ENCODE measurements at places on chromosomes 12 and 14.
A peak's percentile ranks its signal among the peaks of the same experiment; 100 is the strongest.

DNA sequence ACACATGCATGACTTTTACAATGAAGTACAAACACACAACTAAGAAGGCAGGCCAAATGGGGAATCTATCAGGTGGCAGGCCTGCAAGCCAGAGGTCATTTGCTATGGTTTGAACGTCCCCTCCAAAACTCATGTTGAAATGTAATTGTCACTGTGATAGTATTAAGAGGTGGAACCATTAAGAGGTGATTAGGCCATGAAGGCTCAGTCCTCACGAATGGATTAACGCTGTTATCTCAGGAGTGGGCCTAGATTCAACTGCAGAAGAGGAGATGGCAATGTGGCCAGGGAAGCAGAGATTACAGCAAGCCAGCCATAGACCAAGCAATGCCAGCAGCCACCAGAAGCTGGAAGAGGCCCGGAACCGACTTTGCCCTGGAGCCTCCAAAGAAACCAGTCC is 13.5 kb upstream of the ACTR6 start:
- no peak for DNase-seq

DNA sequence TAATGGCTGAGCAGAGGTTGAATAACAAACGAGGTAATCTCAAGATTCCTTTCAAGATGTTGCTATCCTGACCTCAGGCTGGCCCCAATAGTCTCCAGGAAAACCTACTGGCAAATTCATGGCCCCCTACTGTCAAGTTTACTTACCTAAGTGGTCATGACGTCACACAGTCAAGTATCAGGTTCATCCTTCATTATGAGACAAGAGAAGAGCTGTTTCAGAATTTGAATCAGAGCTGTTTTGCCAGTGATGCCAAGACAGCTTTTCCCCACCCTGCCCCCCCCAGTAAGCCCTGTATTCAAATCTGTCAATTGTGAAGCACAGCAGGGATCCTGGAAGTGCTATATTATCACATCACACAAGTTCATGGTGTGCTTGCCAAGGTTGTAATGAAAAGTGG is 509.6 kb downstream of the NOVA1 start:
- no peak for DNase-seq

- DNase-seq = no peak
These were observed 15.6 kb downstream of the FAM186A start for GRCh38 chr12:50380761-50381325.

DNA sequence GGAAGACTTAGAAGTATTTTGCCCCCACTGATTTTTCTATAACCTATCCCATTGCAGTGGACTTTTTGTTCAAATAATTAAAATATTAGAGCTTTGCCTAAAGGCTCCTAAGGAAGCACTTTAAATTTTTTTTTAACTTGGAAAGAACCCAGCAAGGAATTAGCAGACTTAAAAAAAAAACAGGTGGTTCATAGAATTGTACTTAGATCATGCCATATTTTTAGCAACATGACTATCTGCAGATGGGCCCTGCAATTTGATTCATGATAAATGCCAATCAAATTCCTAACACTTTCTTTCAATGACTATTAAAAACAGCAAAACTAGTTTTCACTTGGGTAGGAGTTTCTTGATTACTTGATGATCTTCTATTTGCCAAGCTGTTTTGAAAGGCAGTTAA is 11.5 kb downstream of the ADAMTS20 start:
- DNase-seq = no peak

GRCh38 chr12:31914927-31915326 is 44.3 kb upstream of the RESF1 start:
- no peak for DNase-seq

DNA sequence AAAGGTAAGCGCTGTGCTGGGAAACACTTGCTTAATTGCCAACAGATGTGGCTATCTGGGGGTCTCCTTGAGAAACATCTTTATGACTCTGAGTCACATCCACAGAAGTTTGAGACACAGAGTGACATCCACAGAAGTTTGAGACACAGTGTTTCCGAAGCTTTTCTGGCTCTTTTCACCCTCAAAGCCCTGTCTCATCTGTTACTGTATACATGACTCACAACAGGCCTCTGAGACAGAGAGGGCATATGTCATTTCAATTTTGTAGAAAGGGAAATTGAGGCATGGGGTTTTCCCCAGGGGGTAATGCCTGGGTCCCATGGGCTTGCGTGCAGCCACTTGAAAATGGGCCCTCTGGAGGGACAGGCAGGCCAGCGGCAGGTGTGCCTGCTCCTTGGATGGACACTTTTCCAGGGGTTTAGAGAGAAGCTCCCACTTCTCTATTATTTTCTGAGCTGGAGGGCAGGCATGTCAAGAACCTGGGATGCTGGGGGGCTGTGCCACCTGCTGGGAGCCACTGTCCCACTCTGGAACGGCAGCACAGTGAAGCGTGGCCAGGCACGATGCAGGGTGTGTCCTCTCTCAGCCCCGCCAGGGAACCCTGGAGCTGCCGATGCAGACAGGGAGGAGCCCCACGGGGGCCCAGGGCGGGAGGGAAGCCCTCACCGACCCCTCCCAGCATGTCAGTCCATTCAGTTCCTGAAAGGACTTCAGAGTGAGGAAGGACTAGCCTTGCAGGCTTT is 111.3 kb upstream of the FKBP4 start:
- DNase-seq = no peak

DNA sequence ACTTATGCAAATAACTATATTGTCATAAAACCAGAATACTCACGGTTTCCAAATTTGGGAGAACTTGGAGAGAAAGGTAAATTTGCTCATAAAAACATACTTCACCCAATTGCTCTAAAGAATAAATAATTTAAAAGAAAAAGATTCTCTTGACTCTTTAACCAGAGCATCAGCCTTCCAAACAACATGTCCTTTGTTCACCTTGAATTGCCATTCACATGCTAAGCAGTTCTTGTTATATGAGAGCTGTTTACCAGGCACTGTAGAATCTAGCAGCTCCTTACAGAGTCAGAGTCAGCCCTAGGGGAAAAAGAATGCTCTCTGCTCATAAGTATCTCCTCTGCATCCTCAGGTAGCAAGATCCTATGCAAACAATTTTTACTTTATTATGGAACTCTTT is 10.2 kb downstream of the SLCO1A2 start:
- no peak for DNase-seq

GRCh38 chr12:57166971-57167371 is 19.6 kb upstream of the LRP1-AS start:
- no peak for DNase-seq

GRCh38 chr12:130776857-130777339 is 60.8 kb upstream of the RIMBP2 start:
- DNase-seq = no peak

DNA sequence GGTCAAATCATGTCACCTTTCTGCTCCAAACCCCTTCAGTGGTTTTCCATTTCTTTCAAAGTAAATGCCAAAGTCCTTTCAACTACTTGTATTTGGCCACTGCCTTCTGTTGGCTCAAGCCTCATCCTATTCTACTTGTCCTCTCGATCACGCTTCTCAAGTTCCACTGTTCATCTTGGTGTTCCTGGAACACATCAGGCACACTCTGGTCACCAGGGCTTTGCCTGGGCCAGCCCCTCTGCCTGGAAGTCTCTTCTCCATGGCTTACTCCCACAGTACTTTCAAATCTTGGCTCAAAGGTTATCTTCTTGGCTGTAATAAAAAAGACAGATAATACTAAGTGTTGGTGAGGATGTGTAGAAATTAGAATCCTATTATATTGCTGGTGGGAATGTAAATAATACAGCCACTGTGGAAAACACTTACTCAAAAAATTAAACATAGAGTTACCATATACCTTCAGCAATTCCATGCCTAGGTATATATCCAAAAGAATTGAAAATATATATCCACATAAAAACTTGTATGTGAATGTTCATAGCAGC is 17.3 kb upstream of the PPFIBP1 start:
- no peak for DNase-seq

DNA sequence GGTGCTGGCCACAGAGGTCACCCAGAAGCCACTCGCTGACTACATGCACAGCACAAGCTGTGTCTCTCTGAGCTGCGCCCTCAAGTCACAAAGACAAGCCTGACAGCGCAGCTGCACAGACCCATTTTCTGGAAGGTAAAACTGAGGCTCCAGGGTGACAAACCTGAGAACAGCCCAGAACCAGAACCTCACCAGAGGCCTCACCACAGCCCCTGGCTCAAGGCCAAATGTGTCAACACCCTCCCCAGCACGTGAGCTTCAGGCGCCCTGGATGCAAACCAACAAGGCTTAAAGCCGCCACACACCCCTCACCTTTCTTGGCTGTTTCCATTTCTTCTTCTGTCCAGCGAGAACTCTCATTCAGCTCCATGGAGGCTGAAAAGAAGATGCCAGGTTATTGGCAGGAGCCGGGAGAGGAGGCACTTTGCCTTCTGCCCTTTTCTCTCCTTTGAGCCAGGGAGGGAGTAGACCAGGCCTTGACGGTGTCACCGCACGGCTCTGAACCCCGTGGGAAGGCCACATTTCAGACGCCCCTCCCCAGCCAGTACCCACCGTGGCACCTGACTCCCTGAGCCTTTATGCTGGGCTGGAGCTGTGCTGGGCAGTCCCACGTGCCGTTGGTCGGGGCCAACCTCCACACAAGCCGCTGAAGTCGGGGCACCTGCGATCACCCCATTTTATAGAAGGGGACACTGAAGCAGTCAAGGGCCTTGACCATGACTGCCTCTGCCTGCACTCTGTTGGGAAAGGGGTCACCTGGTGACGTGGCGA is 103.1 kb downstream of the RFLNA start:
- no peak for DNase-seq

DNA sequence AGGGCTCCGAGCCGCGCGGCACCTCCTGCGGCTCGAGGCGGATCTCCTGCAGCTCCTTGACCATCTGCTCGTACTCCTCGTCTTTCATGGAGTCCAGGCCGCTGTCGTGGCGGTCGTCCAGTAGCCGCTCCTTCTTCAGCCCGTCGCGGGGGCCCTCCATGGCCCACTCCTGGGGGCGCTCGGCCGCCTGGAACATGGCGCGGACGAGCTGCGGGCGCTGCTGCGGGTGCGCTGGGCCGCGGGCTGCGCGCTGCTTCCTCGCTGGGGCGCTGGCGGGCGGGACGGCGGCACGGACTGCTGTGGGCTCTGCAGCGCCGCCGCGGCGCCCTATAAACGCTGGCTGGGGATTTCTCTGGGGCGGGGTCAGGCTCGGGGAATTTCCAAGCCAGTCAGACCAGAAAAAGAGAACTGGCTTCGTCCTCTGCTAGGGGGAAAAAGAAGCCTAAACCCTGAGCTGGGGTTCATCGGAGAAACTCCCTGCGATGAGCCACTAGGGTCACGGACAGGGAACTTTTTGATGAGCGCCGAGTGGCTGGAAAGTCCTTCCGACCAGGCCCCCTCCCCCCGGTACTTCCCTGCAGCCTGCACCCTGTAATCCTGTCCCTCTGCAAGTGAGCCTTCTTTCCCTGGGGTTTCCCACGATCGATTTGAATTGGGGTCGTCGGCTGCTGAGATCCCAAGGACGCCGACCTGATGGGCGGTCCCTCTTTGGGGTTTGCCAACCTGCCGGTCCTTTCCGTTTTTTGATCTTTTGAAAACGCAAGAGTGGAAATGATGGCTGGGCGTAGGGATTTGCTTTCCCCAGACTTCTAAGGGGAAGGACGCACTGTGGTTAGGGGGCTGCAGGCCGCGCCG is at the start of gene NFKBIA:
TSS of gene NFKBIA (minus strand) at position 301 of the 855 bp plus-strand sequence. CDS start at position 196, 105 bp downstream.
- peak; percentile 94 for DNase-seq

DNA sequence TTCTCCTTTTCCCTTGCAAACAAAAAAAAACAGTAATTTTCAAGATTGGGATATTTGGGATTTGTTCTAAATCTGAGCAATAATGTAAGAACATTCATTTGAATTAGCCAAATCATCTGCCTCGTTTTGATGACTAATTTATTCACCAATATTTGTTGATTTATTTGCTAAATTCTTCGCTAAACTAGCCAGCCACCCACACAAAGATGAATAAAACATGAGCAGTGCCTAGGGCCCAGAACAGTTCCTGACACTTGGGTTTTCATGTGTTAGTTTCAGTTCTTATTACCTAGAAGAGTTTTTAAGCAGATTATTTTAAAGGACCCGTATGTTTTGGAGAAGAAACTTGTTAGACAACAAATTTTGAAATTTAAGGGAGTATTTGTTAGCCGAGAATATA is 1.4 kb downstream of the ETNK1 start:
- DNase-seq = peak; percentile 40

- peak; percentile 18 for DNase-seq
These were observed 49.5 kb downstream of the DCAF4 start for GRCh38 chr14:72975770-72976169.

- DNase-seq = no peak
These were observed 23.2 kb upstream of the KIF26A start for GRCh38 chr14:104115131-104115600.

- no peak for DNase-seq
These were observed 288.5 kb upstream of the GARIN2 start for GRCh38 chr14:66900719-66901118.

DNA sequence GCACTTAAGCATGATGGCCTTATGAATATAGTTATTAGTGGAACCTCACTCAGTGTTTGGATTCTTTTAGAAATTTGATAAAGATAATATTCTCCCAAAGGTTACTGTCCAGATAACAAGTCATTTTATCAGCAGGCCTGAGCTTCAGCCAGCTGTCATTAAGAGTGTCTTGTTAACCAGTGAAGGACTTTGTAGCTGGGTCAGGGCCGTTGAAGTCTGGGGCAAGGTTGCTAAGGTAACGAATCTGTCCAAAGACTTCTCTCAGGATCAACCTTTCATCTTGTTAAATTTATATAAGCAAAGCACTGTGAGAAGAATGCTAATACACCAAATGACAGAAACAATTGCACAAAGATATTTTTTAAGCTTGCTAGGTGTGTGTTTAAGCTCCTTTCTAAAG is 271.3 kb upstream of the TMPO start:
- no peak for DNase-seq

DNA sequence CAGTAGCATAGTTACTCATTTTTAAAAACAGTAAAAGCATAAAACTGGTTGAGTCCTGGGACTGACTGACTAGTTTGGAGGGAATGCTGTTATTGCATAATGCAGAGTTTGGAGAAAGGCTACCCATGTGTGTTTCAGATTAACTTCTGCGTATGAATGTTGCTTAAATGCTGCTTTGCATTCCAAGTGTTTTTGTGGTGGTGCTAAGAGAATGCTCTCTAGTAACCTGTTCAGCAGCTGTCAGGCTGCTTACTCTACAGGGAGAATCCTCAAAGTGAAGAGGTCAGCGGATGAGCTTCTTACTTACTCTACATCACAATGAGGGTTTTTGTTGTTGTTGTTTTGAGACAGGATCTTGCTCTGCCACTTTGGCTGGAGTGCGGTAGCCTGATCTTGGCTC is 4.3 kb downstream of the DLST start:
- DNase-seq = no peak

GRCh38 chr14:53947452-53948204 is 9.0 kb downstream of the BMP4 start:
- DNase-seq = no peak

- DNase-seq = no peak
These were observed 174.9 kb downstream of the FOXN3 start for GRCh38 chr14:89241934-89242651.

Measured in NB4 (cell line).